DMS79 treated with DMSO at 0.1 percent for 48 hours (cell line): ENCODE measurements at places on chromosomes 4 and X.

DNA sequence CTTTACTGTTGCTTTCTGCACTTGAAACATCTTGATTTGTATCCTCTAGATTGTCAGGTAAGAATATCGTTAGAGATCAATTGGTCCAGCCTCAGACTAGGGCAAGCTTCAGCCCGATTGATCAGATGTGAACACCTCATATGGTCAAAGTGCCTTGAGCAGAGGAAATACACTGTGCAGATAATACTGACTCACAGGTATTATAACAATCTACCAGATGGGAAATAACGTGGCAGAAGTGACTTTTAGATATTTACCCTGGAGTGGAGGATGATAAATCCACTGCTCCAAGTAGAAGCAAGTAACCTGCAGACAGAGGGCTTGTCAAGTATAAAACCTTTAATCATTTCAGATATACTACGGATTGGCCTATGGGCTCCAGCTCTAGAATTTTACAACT is 17.9 kb downstream of the VEGFC start:
- DNase-seq, result no peak

DNA sequence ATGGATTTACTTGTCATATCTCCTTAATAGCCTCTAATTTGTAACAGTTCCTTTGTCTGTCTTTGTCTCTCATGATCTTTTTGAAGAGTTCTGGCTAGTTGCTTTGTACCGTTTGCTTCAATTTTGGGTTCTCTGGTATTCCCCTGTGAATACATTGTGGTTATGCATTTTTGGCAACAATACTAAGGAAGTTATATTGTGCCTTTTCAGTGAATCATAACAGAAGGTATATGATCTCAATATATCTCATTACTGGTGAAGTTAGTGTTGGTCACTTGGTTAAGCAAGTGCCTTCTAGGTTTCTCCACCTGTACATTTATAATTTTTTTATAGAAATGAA is 48.6 kb downstream of the DCLK2 start:
- no peak for DNase-seq

DNA sequence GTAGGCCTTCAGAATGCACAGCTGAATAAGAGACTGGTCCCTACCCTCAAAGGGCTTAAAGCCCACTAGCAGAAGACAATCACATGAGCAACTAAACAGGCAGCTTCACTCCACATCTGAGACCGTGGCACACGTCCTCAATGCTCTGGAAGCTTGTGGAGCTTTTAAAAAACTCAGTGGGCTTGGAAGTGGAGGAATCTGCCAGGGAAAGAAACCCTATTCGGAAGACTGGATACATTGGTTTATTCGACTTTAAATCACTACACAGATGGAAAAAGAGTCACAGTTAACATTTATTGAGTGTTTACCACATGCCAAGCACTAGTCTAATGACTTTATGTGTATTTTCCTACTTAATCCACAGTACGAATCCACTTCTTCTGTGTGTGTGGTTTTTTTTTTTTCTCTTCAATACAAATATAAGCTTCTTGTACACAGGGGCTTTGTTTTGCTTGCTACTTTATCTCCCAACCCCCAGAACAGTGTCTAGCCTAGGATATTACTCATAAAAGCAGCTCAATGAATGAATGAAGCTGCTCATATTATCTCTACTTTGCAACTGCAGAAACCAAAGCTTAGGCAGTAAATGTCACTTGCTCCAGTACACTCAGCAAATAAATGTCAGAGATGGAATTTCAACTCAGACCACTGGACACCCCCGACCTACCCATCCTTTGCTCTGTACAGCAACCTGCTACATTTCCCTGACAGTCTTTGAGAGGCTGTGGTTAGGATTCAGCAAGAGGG is 137.7 kb downstream of the LDB2 start:
- DNase-seq, result no peak

GRCh38 chr4:138889216-138889615 is 126.4 kb upstream of the NOCT start:
- peak; percentile 39 for DNase-seq

DNA sequence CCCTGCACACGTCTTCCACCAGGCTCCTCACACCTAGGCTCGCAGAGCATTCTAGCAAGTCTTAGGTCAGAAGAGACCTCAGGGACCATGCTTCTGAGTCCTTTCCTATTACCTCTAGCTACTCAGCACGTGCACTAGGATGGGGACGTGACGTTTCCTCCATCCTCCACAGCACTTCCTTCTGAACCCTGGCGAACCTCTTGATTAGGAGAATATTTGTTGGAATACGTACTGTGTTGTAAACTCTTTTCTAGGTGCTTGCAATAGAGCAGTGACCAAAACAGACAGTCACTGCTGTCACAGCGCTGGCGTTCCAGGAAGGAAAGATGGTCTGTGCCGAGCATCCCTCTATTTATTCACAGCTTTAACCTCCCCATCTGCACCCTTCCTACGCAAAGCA is 12.9 kb upstream of the TENM3 start:
- DNase-seq, result no peak

DNA sequence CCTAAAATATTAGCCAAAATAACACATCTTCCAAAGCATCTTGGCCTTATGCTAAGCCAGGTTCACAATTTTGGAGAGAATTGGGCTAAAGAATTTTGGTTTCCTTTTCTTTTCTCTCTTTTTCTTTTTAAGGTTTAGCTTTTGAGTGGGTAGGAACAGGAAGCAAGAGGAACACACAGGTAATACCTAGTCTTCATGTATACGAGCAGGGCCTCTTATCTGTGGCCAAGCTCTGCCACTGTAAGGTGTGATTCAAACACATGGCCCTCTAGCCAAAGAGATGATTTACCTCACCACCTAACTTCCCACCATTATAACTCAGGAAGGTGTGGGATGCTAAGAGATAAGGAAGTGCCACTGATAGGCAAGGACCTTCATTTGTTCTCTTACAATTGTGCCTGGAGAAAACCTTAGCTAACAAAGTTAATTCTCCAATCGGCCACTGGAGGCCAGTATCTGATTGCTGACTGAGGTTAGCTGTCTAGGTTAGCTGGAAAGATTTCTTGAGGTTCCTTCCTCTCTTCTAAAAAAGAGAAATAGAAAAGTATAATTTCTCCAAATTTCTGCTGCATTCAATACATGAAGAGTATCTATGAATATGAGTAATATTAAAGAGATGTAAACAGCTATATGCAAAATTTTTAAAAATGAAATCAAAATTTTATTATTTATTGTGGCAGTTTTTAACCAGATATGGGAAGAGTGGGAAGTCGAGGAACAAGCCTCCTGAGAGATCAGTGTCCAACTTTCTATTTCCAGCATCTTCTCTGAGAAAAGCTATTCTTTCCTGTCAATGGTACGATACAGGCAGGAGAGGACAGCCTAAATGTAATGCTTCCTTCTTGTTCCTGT is 30.1 kb upstream of the BBS7 start:
- no peak for DNase-seq

DNA sequence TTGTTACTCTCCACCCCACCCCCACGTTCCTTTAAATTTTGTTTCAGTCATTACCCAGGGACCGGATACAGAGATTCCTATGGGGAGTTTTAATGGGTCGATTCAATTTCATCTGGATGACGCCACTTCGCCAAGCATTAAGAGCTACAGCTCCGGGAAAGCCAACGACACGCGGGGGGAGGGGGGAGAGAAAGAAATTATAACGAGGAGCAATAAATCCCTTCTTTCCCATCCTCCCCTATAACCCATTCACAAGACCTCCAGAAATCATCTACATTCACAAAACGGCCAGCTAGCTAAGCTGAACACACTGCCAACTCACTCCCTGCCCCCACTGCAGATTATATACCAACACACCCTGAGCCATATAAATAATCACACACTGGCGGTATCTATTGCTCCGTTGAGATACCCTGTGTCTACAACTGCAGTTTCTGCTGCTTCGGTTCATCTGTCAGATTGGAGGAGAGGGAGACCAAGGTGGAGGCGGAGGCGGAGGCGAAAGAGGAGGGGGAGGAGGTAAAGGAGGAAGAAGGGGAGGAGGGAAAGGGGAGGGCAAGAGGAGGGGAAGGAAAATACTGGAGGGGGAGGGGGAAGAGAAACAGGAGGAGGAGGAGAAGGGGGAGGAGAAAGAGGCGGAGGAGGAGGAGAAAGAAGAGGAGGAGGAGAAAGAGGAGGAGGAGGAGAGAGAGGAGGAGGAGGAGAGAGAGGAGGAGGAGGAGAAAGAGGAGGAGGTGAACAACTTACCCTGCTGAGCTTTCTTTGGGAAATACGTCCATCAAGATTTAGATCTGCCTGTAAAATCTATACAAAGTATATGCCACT is 113.9 kb upstream of the VAMP7 start:
- peak; percentile 20 for DNase-seq

DNA sequence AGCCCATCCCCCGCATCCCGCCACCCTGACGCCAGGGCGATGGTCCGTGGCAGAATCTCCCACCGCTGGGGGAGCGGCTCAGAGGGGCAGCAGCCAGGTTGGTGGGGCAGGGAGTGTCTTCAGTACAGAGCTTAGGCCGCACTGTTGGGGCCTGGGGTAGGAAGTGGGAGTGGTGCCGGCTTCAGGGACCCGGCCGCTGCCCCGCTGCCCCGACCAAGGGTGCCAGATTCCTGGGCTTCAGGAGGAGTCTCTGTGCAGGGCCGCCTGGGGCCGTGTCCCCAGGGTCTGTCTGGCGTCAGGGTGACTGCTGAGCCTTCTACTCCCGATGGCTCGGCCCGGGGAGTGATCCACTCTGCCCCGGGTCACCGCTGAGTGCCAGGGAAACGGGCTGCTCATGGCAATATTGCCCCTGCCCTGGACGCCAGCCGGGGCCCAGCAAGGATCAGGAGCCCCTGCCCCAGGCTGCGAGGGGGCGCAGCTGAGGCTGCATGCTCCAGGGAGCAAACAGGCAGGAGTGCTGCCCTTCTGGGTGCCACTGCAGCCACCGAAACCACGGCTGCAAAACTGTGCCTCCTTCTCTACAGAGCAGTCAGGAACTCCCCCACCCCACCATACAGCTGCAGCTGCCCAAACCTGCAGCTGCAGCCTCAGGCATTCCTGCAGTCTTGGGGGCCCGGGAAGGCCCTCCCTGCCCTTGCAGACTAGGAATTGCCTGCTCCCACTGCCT is 1206.1 kb downstream of the ARAP2 start:
- DNase-seq, result no peak
